Activated CD4-positive, CD25-positive, alpha-beta regulatory T cell treated with anti-CD3 and anti-CD28 coated beads, Interleukin-2, amount 50 U/mL, for 72 hours (primary cell): ENCODE measurements at places on chromosomes 3 and 15.

DNA sequence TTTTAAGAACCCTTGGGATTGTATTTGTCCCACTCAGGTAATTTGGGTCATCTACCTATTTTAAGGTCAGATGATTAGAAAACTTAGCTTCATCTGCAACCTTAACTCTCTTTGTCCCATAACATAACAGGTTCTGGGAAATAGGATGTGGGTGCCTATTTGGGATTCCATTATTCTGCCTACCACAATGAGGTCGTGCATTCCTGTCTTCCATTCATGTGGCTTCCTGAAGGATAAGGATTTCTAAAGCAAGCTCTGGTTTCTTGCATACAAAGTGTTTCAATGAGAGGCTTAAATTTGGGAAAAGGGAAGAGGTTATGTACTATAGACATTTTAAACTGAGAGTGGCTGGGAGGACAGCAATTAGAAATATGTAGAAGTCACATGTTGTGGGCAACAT lies 190.3 kb downstream of the MCTP2 start:
- DNase-seq: no peak

DNA sequence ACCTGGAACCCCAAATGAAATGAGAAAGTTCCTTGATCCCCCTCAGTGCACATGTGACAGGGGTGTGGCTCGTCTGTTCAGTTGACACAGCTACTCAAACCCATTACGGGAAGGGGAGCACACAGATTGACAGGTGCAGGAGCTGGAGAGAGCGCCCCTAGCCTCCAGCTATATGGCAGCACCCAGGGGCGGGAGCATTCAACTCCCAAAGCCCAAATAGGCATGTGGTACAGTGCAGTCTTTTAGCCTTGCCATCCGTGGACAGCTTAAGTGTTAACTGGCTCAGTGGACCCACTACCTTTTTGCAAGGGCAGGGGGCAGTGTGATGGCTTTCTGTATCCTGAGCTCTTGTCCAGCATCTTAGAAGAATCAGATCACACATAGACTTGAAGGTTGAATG lies 1374.2 kb upstream of the ALCAM start:
- no peak for DNase-seq

- DNase-seq: no peak
Observed at GRCh38 chr3:190444576-190445145, 5.0 kb downstream of the TMEM207 start.

DNA sequence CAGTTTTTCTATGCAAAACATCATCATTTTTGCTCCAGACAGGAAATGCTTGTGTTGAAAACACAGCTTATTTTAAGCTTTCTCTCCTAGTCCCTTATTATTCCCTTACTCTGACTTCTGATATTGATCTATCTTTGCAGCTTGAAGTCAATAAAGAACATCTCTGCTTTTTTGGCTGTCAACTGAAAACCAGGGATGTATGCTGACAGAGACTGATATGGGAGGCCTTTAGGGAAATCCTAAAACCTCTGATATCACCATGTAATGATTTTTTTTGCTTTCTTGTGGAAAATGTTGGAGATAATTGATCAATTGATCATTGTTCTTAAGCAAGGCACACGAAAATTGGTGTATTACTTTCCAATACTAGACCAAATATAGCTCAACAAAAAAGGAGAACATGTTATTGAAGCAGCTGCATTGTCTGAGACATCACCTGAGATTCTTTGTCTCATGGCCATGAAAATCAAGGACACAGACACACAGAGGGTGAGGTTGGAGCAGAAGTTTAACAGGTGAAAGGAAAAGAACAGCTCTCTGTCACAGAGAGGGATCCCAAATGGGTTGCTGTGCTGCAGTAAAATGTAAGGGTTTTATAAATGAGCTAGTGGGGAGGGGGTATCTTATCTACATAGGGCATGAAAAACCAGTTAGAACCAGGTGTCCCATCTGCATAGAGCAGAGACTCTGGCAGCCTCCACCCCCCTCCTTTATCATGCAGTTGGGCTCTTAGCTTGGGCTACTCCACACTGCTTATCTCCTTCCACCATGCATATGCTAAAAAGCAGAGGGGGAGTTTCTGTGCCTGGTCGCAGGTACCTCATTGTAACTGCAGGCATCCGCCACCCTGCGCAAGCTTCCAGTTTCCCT lies 17.0 kb upstream of the SENP7 start:
- no peak for DNase-seq

DNA sequence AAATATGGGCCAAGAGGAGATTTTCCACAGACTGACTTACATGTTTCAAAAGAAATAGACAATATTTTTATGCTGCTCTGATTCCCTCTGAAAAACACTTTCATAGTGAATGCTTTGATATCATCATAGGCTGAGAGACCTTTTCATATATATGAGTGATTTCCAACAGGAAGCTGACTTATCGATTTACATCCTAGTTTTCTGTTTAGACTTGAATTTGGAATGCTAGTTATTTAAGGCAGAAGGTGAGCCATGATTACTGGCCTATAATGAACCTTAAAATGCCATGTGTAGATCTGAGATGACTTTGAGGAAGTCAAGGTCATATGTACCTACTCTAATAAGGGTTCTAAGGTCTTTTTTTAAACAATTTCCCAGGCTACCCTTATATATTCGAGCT lies 1126.1 kb downstream of the ROBO1 start:
- no peak for DNase-seq

GRCh38 chr3:58082047-58082446 lies 73.8 kb downstream of the FLNB start:
- DNase-seq: no peak

- DNase-seq: no peak
Observed at GRCh38 chr3:52397676-52398399, 47.1 kb downstream of the SEMA3G start.

DNA sequence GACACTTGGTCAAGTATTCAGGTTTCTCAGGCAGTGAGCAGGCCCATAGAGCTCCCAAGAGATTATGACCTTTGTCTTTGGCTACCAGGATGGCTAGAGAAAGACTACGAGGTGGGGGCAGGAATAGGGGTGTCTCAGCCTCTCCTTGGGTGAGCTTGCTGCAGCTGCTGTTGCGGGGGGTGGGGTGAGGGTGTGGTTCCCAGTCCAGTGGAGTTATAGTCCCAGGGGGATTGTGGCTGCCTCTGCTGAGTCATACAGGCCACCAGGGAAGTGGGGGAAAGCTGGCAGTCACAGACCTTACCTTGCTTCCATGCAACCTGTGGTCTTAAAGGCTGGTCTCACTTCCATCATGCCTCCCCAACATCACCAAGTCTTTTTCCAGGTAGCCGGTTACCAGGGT lies 31.7 kb downstream of the ATP2C1 start:
- no peak for DNase-seq

- DNase-seq: no peak
Observed at GRCh38 chr3:169390271-169390670, 273.2 kb downstream of the MECOM start.

DNA sequence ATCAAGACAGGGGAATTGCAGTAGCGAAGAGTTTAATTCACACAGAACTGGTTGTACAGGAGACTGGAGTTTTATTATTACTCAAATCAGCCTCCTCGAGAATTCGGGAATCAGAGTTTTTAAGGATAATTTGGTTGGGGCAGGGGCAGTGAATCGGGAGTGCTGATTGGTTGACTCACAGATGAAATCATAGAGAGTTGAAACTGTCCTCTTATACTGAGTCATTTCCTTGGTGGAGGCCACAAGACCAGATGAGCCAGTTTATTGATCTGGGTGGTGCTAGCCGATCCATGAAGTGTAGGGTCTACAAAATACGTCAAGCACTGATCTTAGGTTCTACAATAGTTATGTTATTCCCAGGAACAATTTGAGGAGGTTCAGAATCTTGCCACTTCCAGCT lies 5.3 kb upstream of the ZNF770 start:
- no peak for DNase-seq

DNA sequence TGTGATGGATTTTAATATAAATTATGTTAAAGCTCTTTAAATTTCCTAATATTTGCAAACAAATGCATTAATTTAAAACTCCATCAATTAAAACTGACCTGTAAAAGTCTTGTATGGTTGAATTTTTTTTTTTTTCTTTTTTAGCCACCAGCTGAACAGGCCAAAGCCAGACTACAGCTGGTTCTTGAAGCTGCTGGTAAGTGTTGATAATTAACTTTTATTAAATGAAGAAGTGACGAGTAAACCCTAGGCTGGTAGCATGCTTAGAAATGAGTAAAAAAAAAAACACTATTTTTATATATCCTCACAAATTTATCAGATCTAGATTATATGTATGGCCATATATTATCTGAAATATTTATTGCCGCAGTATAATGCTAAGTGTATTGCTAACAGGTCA lies 216.3 kb upstream of the MLF1 start:
- DNase-seq: no peak

GRCh38 chr3:160448845-160449635 lies 546 bp downstream of the TRIM59 start:
- no peak for DNase-seq

DNA sequence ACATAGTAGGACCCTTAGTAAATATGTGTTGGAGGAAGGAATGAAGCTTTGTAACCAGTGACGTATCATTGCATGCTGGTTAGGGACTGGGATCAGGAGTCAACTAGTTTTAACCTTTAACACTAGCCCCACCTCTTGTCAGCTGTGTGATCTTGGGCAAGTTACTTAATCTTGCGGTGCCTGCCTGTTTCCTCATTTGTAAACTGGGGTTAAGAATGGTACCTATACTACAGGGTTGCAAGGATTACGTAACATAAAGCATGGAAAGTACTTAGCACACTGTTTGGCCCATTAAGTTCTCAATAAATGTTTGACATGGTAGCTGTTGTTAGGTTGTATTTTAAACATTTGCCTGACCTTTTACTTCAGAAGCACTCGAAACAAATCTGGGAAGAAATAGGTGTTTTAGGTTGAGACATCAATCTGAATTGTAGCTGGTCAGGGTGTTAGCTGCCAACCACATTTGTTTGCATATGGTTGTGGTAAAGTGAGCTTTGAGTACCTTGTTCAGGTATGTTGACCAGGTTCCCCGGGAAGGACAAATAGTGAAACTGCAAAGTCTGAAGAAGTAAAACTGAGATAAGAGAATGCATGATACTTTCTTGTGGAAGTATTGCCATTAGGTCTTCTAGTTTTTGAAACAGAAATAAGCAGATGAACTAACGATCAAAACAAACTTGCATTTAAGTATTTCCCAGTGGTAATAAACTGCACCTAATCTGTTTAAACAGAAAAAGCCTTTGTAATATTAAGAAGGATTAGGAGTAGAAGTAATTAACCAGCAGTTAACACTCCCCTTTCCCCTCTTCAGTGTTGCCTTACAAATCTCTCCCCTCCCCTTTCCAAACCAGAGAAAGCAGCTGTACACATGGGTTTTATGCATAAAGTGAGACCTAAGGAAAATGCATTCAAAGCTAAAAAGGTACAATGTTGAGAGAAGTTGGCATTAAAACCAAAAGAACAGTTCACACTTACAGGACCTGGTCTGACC lies 25.8 kb upstream of the SCAANT1 start:
- no peak for DNase-seq

DNA sequence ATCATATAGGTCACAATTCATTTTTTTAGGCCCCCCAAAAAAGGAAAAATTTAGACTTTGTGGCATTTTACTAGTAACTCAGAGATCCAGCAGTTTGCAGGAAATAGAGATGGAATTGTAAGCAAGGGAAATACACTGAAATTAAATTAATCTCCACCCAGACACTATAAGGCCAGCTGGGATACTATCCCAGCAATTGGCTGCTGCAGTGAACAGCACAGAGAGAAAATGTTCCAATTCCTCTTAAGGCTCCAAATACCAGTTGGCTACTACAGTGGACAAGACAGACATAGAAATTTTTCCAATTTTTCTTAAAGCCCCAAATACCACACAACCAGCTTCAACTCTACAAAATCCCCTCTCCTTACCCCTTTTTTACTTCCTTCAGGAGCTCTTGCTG lies 78.9 kb downstream of the ULK4 start:
- DNase-seq: no peak

DNA sequence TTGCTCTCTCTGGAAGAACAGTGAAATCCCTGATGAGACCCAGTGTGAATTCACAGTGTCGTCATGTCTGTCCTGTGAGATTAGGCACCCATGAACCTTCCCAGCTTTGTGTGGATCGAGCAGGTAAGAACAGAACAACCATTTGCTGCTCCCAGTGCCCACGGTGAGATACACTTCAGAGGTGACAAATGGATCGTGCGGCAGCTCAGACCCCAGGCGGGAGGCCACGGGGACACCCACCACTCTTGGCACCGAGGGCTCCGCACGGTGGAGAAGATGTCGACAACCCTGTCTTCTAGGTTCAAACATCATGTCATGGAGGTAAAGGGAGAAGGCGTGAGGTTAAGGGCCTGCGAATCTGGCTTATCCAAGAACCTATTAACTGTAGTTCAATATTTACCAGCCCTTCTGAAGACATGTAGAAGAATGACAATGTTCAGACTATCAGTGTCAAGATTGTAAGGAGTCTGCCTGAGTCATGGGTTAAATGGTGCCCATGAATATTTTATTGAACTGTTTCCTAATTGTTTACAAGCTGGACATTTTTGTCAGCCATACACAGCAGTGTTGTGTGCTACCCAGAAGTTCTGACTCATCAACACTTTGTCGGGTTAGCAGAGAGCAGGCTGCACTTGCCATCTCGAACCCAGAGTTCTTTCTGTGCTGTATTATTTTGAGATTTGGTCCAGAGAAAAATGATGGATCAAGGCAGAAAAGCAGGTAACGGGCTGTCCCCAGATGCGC lies 15.5 kb upstream of the PCSK6 start:
- DNase-seq: no peak

GRCh38 chr15:23514484-23514883 lies 51.0 kb upstream of the MKRN3 start:
- no peak for DNase-seq

GRCh38 chr15:80060356-80061006 lies 1.0 kb downstream of the ZFAND6 start:
- DNase-seq: peak; percentile 34

- DNase-seq: no peak
Observed at GRCh38 chr15:65921780-65922179, 52.5 kb downstream of the RAB11A start.

DNA sequence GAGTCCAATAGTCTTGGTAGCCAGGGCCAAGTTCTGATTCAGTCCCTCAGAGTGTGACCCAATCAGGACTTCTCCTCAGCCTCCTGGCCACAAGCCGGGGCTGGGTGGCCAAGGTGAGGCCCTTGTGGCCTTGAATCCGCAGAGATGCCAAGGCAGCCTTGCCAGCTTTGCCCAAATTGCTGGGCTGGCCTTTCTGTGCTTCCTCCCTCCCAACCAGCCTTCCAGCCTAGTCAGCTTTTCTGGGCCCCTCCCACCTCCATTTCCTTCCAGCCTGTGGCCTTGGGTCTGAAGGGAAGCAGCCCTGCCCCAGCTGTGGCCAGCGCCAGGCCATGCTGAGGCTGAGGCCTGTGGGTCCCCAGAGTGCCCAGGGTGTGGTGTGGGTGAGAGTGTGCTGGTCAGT lies 34.3 kb upstream of the ANKDD1A start:
- no peak for DNase-seq

GRCh38 chr3:185880600-185880999 lies 55.8 kb upstream of the IGF2BP2 start:
- DNase-seq: no peak

DNA sequence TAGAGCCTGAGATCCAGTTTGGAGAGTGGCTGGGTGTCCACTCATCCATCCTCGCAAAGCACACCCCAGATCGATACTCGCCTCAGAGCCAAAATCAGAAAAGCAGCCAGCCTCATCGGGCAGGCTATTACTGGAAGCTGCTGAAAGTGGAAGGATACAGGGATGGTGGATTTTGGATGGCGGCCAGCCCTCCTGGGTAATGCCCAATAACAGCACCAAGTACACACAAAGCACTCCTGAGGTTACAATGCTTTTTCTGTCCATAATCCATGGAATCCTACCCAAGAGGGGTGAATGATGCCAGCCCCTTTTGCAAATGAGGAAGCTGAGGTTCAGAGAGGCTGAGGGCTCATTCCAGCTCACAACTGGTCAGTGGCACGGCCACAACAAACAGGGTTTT lies 93.1 kb upstream of the SLC6A11 start:
- DNase-seq: no peak
